ENCODE measurements at places on chromosomes 1 and 21.

DNA sequence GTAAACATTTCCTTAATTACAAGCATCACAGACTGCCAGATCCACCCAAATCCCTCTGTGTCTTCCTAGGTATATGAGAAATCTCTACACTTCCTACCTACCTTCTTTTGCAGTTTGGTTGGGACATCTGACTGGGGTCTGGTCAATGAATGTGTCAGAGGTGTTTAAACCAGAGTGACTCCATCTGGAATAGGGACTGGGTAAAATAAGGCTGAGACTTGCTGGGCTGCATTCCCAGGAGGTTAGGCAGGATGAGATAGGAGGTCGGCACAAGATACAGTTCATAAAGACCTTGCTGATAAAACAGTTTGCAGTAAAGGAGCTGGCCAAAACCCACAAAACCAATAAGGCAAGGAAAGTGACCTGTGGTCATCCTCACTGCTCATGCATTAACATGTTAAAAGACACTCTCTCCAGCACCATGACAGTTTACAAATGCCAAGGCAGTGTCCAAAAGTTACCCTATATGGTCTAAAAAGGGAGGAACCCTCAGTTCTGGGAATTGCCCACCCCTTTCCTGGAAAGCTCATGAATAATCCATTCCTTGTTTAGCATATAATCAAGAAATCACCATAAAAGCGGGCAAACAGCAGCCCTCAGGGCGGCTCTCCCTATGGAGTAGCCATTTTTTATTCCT lies 87.4 kb upstream of the BACE2 start:
- no peak for DNase-seq

DNA sequence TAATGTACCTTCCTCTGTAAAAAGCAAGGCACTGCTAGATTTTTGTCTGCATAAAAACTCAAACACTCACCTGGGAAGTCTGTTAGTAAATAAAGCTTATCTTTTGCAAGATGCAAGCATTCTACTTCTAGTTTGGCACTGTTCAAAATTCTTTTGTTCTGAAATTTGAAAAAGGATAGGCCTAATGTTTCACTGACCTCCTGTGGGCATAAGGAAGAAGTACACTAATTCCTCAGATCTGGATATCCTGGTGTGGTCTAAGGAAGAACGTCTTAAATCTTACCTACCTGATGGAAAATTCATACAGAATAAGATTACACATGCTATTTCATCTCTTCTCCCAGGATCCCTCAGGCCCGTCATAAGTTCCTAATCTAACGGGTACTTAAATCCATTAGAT lies 93.5 kb upstream of the CAMK1G start:
- no peak for DNase-seq

DNA sequence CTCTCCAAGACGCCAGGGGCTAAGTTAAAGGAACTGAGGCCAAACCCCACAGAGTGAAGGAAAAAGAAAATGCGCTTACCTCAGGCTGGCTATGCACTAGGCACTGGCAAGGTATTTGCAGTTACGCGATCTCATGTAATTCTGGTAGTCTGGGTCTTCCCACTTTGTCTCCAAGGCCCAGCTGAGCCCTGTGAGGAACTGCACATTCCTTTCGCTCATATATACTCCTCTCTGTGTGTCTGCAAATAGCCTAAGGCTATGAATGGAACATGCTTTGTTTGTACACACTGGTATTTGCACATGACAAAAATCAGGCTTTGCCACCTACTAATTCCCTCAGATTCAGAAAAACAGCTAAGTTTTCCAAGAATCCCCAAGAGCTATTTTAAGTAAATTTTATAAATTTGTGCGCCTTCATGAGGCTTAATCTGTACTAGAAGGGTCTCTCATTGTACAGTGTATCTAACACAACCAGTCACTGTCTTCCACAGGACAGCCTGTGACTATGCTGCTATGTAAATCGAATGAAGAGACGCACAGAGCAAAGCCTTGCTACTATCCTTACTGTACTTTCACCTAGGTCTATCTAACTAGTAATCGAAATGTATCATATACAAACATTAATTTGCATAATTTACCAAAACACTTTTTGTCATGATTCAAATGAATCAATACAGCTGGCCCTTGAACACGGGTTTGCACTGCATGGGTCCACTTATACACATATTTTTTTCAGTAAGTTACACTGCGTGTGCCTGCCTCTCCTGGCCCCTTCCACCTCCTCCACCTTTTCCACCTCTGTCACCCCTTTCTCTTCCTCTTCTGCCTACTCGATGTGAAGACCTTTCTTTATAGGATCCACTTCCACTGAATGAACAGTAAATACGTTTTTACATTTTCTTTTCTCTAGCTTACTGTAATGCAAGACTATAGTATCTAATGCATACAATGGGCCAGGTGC lies 87.0 kb downstream of the SIPA1L2 start:
- no peak for DNase-seq

GRCh38 chr1:54671985-54672608 lies 30.5 kb downstream of the MROH7 start:
- DNase-seq: no peak

- no peak for DNase-seq
These were observed 17.3 kb downstream of the ZFYVE9 start for GRCh38 chr1:52159033-52159789.

GRCh38 chr1:57307392-57308170 lies 116.3 kb downstream of the DAB1 start:
- DNase-seq: no peak

DNA sequence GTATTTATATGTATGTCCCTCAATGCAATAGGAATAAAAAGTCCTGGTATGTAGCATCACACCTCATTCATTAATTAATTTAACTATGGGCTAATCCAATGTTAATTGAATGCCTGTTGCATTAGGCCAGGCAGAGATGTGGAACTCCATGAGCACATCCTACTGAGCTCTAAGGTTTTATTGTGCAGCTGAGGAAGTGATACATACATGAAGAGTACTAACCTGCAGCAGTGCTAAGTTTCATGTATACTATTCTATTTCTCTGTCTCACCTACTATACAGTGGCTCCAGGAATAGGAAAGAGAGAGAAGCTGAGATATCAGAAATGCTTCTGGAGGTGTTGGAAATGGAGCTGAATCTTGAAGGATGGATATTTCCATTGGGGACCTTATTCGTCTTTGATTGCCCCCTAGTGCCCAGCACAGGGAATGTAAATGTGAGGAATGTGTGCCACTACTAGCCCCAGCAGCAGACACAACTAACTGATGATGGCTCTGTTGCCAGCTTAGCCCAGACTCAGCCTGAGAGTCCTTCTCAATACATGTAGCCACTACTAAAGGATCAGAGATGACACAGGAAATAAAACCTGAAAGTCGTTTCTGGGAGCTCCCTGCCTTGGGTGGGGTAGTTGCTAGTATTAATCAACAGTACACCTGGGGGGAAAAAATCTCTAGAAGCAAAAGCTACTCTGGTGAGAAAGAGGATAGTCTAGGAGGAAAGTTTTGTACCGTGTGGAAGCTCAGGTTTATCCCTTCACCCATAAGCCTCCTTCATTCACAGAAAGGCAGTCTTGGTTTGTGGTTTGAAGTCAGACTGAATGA lies 173.3 kb upstream of the FOXD3 start:
- DNase-seq: no peak

DNA sequence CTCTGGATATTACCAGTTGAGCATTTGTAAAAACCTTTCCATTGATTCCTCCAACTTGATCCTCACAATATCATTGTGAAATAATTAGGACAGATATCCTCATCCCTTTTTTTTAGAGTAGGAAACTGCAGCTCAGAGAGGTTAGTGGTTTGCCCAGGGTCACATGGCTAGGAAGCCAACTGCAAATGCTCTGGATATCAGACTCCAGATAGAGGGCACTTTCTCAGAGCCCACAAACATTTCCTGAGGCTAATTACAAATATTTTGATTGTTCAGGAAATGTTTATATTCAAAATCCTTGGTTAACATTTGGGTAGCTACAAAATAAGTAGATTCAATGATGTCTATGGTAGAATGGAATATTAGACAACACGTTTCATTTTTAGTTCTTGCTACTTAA lies 154.8 kb upstream of the DPYD start:
- DNase-seq: no peak

DNA sequence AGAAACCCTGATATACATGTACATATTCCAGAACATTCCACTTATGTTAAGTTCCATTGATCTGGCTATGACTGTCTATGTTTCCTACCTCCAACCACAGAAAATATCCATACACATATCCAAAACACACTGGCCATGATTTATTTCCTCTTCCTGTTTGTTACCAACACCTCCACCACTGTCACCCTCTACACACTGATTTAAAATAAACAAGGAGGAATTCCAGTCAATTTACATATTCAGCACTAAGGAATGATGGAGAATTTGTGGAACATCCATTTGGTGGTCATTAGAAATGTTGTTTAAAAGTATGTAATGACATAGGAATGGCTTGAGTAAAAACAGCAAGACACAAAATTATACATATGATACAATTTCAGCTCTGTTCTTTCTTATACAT lies 5.5 kb upstream of the STX6 start:
- no peak for DNase-seq

DNA sequence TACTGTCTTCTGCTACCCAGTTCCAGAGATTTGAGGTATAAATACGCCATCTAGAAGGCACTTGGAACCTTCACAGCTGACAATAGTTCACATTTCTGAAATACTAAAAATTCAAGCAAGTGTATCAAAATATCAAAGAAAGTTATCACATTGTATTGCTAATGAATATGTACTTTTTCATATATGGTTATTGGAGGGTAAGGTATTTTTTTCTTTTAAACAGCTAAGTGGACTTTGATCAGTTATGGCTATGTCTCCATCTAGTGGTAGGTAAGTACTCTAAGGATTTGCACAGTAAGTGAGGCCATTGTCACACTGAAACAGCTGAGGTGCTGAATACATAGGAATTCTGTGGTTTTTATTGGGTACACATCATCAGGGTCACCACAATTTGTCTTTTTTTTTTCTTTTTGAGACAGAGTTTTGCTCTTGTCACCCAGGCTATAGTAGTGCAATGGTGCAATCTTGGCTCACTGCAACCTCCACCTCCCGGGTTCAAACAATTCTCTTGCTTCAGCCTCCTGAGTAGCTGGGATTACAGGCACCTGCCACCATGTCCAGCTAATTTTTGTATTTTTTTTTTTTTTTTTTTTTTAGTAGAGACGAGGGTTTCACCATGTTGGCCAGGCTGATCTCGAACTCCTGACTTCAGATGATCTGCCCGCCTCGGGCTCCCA lies 49.1 kb upstream of the CR2 start:
- DNase-seq: peak; percentile 35

- no peak for DNase-seq
These were observed 25.9 kb upstream of the MFSD2A start for GRCh38 chr1:39928809-39929587.

DNA sequence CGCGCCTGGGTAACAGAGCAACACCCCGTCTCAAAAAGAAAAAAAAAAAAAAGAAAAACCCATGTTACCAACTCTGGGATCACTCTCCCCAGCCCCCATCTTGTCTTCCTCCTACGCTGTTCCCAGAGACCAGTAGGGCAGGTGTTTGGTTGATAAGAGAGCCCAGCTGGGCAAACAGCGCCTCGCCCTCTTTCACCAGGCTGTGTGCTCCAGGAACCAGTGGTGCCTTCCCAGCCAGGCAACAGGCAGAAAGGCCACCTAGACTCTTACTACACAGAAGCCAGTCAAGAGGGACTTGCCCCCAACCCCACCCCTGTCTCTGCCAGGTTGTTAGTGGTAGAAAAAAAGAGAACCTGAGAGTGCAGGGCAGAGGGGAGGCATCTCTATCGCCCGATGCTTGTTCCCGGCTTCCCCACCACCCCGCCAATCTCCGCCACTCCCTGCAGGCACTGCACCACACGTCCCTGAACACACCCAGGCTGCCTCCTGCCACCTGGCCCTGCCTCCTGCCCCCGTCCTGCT lies 14.0 kb upstream of the CTRC start:
- peak; percentile 17 for DNase-seq

- DNase-seq: no peak
These were observed 47.6 kb upstream of the ADARB1 start for GRCh38 chr21:45026826-45027225.

GRCh38 chr1:225318706-225319575 lies 108.9 kb downstream of the LBR start:
- DNase-seq: no peak

GRCh38 chr1:21344750-21345443 lies 54.6 kb upstream of the ECE1 start:
- no peak for DNase-seq

DNA sequence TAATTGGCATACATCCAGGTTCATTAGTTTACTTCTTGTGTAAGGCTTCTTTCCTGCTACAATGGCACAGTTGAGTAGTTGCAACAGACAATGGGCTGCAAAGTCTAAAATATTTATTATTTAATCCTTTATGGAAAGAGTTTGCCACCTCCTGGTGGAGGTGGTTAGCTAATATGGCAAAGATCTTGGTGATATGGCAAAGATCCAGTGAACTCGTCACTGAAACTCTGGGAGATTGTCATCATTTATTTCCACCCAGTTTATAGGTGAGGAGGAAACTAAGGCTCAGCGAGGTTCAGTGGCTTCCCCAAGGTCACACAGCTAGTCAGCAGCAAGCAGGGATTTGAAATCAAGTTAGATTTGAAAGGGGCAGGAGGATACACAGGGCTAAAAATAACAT lies 16.1 kb upstream of the IFFO2 start:
- peak; percentile 17 for DNase-seq

GRCh38 chr1:240967070-240967724 lies 355.2 kb upstream of the GREM2 start:
- DNase-seq: no peak

DNA sequence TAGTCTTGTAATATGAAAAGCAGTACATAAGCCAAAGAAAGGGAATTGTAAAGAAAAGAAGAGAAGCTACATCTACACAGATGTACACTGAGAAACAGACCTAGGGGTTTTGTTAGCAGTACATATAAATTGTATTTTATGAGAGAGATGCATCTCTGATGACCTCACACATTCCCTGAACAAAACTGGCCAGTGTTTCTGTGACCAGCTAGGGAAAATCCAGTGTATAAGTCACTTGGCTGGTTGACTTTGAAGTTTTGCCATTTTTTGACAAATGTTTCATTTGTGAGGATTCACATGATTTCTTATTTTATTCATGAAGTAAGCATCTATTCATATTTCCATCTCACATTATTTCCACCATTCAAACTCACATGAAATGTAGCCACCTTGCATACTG lies 28.3 kb upstream of the DYNLT5 start:
- DNase-seq: no peak

GRCh38 chr1:183898001-183898396 lies 93.1 kb downstream of the RGL1 start:
- DNase-seq: no peak

- no peak for DNase-seq
These were observed 1466.9 kb downstream of the KCNT2 start for GRCh38 chr1:195141294-195141693.

DNA sequence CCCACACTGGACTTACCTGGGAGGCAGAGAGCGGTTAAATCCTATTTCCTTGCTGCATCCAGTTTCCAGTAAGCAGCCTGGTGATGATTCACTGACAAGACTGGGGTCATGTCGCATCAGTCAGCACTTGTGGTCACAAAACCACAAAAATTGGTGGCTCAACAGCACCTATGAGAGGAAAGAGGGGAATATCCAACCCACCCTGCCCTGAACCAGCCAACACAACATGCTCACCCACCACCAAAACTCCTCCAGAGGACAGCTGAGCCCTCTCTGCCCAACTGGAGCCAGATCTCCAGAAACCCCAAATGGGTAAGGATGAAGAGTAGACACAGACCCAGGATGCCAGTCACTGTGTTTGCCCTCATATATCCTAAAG lies 64.0 kb downstream of the CD46 start:
- DNase-seq: no peak

Measured in GF-D8 (cell line).